ENCODE measurements at places on chromosomes 2 and 18.

- no peak for DNase-seq
These were observed 10.1 kb downstream of the CPLX4 start for GRCh38 chr18:59308248-59308937.

DNA sequence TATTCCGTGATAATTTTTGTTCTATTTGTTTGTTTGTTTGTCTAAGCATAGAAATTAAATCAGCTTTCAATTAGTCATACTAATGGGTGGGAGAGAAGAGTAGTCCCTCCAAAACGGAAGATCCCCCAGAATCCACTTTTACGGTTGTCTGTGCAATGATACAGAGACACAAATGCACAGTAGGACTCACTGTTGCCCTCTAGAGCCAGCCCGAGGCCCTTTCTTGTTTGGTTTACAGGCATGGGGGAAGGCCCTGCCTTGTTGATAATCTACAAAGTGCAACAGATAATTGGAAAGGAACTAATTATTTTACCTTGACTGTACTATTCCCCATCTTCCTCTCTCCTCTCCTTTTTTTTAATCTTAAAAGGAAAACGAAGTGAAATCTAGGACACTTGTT is 121.1 kb downstream of the ACOXL start:
- no peak for DNase-seq

- no peak for DNase-seq
These were observed 80.1 kb downstream of the GALNT1 start for GRCh38 chr18:35661483-35662146.

GRCh38 chr2:135980434-135981079 is 4.9 kb downstream of the DARS1 start:
- DNase-seq = no peak

GRCh38 chr2:193679847-193680246 is 1485.1 kb upstream of the TMEFF2 start:
- no peak for DNase-seq

DNA sequence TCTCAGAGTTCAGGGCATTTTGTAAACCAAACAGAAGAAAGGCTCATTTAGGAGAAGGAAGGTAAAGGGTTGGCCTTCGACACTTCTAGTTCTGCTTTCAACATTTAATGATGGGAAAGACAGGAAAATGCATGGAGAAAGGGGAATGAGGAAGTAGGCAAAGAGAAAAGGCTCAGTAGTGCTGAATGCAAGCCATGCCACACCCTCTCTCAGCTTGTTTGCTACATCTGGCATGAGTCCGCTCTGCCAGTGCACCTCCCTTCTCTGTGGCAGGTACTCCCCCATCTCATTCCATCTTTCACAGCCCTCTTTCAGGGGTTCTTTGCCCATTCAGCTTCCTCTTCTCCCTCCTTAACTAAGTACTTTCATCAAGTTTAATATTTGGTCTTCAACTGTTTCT is 120.9 kb upstream of the ITGB6 start:
- DNase-seq = no peak

DNA sequence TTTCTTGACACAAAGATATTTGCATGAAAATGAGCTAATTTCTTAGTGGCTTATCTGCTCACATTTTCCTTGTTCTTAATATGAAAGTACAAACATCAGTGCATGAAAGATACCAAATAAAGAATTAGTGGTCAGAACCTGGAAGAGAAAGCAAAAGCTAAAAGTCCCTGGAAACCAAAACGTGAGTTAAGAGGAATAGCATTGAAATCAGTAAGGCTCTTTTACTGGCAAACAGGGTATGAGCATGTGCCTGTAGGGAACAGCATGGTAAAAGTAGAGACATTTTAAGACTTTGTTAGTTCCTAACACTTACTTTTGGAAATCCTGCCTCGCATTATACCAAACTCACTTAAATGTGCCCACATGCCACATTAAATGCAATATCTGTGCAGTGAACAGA is 31.9 kb upstream of the CWC22 start:
- DNase-seq = no peak

GRCh38 chr2:205133544-205133943 is 548.8 kb upstream of the NRP2 start:
- DNase-seq = no peak

GRCh38 chr2:80136338-80136737 is 168.2 kb downstream of the LRRTM1 start:
- no peak for DNase-seq

DNA sequence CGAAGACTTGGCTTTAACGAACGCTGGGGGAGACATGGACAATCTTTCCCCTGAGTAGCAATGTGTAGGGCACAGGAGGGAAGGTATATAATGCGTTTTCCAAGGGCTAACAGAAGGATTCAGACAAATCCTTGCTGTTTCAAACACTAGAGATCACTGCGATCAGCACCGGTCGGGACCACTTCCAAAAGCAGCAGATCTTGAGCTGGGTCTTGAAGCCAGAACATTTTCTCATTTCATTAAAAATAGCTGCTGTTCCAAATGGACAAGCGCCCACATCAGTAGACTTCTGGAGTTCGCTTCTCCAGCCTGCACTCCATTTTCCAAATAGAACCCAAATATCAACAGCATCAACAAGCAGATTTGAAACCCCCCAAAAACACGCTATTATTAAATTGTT is 65.1 kb upstream of the MAPRE2 start:
- DNase-seq = no peak

GRCh38 chr18:13393338-13393737 is 174.8 kb downstream of the LDLRAD4 start:
- no peak for DNase-seq

DNA sequence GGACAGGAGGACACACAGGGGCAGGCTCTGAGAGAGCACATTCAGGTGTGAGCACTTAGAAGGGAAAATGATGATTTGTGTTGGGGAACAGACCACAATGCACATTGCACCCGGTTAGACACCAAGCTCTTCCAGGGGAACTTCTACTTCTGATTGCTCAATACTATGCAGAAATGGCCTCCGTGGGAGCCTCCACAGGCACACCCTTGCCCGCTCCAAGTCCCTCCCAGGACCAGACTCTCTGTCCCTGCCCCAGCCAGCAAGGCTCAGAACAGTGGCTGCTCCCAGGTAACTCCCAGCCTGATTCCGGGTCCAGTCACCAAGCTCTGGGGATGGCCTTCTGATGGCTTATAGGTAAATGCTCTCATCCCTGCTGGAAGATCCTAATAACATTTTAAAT is 56.2 kb downstream of the BCL2L11 start:
- DNase-seq = no peak

DNA sequence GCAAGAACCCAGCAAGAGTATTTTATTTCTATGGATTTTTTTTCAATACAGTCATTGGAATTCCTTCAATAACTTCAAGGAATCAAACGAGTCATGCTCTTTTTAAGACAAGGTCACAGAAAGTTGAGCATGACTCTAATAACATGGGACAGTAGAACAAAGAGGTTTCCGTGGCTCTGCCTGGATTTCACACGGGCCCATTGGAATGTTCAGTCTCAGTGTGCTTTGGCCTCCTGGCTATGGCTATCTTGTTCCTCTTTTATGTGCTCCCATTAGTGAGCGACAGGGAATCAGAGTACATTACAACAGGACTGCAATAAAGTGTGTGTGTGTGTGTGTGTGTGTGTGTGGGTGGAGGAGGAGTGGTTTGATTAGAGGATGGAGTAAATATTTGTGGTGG is 312.4 kb downstream of the DCC start:
- no peak for DNase-seq

GRCh38 chr2:65550246-65550645 is 117.8 kb upstream of the SPRED2 start:
- no peak for DNase-seq

GRCh38 chr18:51614033-51614432 is 416.6 kb upstream of the MEX3C start:
- no peak for DNase-seq

DNA sequence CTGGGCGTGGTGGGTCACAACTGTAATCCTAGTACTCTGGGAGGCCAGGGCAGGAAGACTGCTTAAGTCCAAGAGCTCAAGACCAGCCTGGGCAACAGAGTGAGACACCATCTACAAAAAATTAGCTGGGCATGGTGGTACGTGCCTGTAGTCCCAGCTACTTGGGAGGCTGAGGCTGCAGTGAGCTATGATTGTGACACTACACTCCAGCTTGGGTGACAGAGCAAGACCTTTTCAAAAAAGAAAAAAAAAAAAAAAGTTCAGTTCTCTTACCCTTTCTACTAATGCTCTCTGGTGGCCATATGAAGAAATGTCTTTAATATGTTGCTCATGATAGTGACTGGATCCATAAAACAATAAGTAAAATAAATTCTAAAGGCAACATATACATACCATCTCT is 14.9 kb downstream of the TYW5 start:
- no peak for DNase-seq

DNA sequence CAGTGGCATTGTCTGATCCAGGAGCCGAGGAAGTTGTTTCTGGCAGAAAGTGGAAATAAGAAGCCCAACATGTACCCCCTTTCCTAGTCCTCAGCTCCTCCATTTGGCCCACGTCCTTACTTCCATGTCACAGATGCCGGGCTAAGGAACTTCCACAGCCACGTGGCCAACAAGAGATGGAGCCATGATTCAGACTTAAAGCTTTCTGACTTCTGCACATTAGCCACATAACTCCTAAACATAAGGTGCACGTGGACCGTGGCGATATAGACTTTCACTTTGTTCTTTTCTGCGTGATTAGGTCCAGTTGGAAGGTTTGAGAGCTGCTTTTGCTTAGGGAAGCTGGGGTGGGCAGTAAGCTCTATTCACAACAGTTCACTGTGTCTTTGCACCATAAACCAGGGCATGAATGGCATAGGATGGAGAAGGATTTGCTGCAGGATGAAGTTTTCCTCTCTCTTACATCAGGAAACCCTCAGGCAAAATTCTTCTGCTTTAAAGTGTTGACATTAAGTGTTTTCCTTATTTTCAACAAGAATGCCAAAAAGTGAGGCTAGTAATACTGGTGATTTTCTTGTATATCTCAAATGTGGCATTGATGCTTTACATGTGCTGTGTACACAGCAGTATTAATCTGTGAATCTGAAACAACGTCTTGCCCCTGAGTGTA is 61.2 kb upstream of the RBM44 start:
- no peak for DNase-seq

DNA sequence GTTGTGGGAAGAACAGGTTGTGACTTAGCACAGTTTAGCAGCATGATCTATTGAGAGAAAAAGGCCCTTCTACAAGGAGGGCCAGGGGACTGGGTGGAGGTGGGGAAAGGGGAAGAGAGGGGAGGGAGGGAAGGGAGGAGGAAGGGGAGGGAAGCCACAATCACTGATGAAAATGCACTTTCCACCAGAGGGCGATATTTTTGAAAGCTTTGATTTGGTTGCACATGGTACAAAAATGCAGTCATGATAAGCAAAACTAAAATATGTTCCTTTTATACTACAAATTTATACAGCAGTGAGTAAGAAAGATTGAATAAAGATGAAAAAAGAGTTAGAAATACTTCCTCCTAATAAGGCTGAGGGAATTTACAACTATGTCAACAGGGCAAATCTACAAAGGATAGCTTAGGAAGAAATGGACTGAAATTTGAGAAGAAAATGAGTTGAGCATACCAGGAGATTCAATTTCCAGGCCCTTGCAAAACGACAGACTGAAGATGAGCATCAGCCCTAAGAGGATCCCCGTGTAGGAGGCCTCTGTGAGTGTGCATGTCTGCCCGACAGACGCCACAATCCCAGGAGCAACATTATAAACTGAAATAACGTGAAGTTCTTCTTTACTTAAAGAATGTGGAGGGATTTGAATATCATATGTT is 17.2 kb downstream of the SH3YL1 start:
- no peak for DNase-seq

DNA sequence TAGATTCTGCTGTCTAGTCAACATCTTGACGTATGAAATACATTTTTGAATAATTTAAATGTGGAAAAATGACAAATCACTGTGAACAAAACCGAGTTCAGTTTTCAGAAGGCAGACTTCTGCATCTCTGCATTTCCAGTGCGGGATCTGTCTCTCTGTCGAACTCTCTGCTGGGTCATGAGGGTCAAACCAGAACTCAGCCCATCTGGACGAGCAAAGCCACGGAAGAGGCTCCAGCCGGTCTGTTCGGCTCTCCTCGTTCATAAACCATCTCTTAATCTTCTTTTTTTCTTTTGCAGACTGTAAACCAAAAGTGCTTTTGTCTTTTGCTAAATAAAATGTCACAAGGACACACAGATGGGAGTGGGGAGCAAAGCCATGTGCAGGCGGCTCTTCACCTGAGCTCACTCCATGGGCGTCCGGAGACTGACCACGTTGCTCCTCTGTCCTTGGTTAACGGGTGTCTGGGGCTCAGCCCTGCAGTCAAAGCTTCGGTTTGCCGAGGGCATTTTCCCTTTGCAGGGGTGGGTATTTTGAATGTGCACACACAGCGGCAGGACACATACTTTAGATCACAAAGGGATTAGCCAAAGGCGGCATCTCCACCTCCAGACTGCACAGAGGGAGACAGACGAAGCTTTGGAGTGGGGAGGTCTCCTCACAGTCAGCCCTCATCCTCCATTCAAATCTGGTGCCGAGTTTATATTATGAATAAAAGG is 737.9 kb upstream of the SALL3 start:
- no peak for DNase-seq

- DNase-seq = no peak
These were observed 389.1 kb downstream of the NYAP2 start for GRCh38 chr2:225788571-225789094.

- no peak for DNase-seq
These were observed 37.7 kb upstream of the KLF11 start for GRCh38 chr2:10005461-10006235.

DNA sequence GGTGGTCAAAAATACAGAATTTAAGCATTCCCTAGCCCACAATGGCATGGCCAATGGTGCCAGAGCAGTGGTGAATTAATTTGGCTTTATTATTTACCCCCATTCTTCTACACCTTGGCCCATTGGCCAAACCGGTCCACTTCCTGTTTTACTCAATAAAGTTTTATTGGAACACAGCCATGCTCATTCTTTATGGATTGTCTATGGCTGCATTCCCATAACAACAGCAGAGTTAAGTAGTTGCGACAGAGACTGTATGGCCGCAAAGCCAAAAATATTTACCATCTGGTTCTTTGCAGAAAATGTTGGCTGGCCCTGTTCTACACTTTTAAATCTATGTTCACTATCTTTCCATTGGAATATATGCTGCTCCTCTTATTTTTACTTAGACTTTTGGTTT is 130.3 kb upstream of the CCDC68 start:
- no peak for DNase-seq

GRCh38 chr2:95531254-95531771 is 46.8 kb upstream of the TRIM43B start:
- DNase-seq = no peak

Data from natural killer cell treated with Interleukin-12 subunit alpha and Interleukin-12 subunit beta and Interleukin-15 and Interleukin-18, amount 100 ng/mL, for 72 hours (primary cell).